Activated naive CD4-positive, alpha-beta T cell (primary cell): ENCODE measurements at places on chromosomes 1 and 21.

- no peak for DNase-seq
Measured at GRCh38 chr1:203447151-203447550, 28.5 kb upstream of the PRELP start.

DNA sequence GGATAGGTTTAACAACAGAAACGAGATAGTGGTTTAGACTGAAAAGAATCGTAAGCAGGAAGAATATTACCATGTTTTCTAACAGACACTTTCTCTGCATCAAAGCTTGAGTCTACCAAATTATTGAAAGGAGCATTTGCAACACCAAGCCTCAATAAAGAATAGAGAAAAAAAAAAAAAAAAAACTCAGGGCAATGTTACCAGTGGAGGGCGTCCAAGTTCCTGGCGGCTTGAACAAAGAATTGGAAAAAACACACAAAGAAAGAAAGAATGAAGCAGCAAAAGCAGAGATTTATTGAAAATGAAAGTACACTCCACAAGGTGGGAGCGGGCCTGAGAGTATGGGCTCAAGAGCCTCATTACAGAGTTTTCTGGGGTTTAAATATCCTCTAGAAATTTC, 686.5 kb upstream of the ADGRL2 start:
- DNase-seq, result no peak

GRCh38 chr1:2982615-2983318, 38.5 kb upstream of the ACTRT2 start:
- DNase-seq, result no peak

DNA sequence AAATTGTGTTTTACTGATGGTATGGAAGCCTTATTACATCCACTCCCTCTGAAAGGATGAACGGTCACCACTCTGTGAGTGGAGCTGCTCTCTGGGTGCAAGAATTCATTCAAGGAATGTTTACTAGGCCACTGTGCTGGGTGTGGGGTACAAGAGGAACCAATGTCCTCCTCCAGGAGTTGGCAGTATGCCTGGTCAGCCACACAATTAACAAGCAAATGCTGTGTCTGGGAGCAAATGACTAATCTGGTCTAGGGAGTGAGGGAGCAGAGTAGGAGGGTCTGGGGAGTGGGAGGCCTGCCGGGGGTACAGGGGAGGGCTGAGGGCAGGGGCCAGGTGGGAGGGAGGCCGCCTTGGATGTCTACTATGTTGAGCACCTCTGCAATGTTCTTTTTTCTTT, 27.2 kb upstream of the TDRD10 start:
- DNase-seq, result no peak

DNA sequence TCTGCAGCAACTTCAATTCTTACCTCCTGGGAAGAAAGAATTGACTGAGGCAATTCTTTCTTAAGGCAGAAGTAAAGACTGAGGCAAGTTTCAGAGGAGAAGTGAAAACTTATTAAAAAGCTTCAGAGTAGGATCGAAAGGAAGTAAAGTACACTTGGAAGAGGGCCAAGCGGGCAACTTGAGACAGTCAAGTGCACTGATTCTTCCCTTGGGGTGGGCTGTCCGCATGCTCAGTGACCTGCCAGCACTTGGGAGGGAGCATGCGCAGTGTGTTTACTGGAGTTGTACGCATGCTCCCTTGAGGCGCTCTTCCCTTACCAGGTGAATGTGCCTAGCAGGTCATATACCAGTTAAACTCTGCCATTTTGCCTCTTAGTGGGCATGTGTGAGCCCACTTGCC, 55.3 kb upstream of the NBPF3 start:
- DNase-seq, result no peak

GRCh38 chr1:153336650-153337049, 12.0 kb downstream of the PGLYRP4 start:
- no peak for DNase-seq

DNA sequence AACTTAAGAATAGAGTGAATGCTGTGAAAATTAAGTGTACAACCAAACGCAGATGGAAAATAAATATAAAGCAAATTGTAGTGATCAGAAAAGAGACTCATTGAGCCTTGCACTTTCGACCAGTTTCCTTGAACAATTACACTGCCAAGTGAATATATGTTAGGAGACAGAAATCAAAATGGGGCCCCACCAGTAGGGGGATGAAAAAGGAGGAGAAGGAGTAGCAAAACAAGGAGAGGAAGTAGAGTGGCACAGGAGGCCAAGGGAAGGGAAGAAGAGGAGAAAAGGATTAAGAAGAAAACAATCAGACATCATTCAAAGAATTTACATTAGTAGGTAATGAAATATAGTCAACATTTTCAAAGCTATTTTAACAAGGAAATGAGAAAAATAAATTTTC, 1770.6 kb downstream of the PLA2G4A start:
- no peak for DNase-seq

DNA sequence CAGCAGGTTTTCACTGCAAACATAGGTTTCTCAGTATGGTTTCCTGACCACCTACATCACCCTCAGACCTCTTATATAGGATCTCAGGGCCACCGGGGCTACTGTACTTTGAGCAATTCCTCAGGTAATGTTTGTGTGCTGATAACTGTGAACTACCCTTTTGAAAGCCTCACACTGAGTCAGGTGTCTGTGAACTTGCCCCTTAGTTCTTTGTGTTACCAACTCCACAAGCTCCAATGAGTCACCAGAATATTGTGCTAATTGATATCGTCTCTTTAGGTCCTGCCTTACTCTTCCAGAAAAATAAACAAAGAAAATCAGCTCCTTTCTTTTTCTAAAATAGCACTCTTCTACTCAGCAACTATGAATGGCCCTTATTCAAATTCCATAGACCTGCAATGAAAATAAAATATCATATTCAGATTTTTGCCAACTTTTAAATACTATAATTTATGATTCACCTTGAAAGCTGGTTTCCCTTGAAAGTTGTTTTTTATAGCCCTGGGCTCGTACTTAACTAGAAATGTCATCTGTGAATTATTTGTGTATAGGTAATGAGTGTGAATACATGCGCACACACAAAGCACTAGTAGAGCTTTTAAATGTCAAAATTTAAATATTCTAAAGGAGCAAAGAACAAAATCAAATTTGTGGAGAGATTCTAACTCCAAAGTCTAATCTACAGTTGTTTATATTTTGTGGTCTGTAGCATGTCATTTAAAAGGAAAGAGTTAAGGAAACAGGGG, 88.1 kb upstream of the WARS2 start:
- DNase-seq, result no peak

DNA sequence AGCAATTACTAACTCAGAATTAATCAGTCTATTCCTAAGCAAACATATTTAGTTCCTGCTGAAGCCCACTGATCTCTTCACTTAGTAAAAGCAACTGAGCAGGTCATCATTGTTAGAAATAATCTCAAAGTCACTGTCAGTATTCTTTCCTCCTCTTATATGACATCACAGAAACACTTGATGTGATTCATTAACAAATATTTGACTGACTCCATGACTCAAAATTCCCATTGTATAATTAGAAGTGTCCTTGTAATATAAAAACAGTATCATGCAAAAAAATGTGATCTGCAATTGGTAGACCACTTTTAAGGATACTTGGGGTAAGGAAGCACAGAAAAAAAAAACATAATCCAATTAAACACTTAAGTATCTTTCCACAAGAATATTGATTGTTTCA, 194.4 kb downstream of the DPYD start:
- no peak for DNase-seq

DNA sequence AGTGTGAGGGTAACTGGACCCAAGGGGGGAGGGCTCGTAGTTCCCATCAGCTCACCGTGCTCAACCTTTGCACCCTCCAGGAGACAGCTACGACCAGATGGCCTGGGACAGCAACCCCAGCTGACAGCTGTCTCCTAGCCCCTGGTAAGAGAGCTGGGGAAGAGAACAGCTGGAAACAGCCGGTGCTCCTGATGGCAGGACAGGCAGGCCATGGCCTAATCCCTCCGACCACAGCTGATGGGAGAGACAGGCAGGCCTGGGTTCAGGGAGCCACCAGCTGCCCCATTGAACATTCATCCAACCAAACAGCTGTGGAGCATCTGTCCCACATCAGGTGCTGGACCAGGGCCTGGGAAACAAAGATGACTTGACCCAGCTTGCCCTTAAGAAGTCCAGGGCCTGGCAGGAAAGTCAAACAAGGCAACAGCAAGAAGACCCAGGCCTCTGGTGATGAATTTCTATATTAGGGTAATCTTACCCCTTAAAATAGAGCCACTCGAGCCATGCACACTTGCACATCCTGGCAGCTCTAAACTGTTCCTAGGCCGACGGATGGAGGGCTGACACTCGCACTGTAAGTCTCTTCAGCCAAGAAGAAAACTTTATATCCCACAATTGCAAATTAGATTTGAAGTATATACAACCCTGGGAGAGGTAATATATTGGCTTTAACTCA, 12.2 kb downstream of the OLFML2B start:
- DNase-seq, result no peak

DNA sequence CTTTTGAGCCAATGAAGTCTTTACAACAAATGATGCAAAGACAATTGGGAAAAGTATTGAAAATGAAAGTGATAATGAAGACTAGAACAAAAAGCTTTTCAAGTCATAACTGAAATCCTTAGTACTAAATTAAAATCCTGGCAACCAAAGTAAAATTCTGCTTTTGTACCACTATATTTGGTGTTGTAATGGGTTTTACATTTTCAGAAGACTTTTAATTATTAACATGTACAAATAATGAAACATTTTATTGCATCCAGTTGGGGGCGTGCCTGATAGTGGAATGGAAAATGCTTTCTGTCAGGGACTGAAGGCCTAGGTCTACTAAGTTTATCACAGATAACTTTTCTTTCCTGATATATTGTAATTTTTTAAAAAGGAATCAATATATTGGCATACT, 89.4 kb downstream of the SDCCAG8 start:
- no peak for DNase-seq

GRCh38 chr1:59011663-59012062, 227.8 kb upstream of the JUN start:
- DNase-seq, result no peak

GRCh38 chr1:202844259-202844658, 33.5 kb downstream of the PCAT6 start:
- DNase-seq, result no peak

DNA sequence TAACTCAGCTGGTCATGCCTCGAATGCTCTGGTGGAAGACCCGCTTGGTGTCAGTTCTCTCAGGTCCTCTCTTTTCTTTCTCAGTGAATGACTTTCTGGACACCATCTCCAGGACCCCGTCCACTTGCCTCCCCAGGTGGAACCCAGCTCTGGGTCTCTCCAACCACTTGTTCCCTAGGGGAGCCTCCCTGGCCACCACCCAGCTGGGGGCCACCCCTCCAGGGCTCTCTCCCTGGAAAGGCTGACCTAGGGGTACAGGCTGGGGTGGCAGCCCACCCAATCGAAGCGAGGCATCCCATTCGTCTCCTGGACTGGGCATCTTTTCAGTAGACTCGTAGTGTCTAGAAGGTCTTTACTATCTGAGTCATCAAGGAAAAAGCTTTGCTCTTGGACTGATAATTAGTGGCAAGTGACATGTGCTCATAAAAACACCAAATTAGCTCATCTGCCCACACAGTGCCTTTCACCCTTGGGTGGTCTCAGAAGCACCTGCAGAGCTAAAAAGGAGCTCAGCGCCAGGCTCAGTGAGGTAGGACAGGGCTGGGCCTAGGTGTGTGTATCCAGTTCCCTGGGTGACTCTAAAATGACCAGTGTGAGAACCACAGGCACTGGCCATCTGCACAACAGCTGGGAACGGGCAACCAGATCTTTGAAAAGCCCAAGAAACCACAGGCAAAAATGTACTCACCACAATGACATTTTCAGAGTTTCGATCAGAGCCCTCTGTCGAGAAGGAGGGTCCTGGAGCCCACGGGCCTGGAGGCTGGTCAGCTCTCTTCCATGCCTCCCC, 2.4 kb upstream of the PDXK start:
- DNase-seq, result no peak

DNA sequence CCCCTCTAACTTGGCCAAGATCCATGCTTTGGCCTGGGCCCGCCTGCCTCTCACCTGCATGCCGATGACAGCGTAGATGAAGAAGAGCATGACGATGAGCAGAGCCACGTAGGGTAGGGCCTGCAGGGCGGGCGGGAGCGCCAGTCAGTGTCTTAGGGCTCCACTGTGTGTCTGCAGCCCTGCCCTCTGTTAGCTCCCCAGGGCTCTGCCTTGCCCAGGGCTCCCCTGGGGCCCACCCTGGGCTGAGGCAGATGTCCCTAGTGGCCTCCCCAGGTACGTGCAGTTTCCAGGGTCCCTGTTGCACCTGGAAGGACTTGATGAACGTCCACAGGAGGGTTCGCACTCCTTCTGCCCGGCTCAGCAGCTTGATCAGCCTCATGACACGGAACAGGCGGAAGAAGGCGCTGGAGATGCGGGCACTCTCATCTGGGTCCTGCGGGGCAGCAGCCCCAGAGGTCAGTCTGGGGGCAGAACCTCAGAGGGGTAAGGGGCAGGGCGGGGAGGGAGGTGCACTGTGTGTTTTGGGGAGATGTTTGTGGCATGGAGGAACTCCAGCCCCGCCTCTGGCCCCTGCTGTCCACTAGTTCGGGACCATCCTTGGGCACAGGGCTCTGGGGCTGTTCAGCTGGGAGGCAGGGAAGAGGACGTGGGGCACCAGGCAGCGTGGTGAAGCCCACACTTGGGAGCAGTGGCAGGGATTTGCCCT, 29.8 kb upstream of the KIF21B start:
- DNase-seq, result no peak

- no peak for DNase-seq
Measured at GRCh38 chr1:192703283-192704206, 67.6 kb downstream of the RGS13 start.

DNA sequence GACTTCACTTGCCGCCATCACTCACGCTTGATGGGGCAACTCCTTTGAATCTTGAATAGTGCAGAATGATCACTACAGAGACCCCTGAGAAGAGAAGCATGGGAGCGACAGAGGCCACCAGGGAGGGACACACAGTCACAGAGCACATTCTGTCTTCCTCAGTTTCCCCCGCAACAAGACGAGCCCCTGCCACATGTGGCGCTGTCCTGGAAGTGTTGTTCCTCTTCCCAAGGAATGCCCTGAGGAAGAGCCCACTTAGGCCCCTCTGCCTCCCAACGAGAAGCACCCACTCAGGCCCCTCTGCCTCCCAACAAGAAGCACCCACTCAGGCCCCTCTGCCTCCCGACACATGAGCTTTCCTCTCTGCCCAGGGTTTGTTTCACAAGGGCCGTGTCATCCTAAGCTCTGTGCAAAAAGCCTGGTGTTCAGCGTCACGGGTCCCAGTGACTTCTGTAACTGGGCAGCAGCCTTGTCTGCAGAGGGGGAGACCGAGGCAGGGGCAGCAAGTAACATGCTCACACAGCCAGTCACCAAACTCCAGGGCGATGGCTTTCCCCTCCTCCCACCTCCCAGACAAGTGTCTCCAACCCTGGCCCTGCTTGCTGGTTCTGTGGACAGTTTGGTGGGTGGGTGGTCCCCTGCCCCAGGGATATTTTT, 19.8 kb downstream of the SLC37A1 start:
- DNase-seq, result no peak

GRCh38 chr1:22643381-22643780, at the start of gene C1QC:
C1QC (plus strand) TSS chr1:22643633; CDS start chr1:22644024, 391 bp downstream.
- no peak for DNase-seq

DNA sequence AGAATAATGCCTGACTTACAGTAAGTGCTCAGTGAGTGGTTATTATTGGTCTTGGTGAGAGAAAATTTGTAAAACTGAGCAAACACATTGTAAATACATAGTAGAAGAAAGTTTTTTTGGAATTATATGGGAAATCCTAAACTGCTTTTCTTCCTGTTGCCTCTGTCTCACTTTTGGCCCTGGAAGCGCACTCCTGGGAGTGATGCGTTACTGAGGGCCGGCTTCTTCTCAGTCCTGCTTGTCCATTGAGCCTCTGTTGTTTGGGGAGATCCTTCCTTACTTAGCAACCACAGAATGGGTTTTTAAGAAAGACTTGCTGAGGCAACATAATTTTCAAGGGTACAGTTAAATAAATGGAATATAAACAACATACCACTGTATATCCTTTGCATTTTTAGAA, 166.0 kb downstream of the EDEM3 start:
- no peak for DNase-seq
